ENCODE measurements at places on chromosomes 1 and 21.

DNA sequence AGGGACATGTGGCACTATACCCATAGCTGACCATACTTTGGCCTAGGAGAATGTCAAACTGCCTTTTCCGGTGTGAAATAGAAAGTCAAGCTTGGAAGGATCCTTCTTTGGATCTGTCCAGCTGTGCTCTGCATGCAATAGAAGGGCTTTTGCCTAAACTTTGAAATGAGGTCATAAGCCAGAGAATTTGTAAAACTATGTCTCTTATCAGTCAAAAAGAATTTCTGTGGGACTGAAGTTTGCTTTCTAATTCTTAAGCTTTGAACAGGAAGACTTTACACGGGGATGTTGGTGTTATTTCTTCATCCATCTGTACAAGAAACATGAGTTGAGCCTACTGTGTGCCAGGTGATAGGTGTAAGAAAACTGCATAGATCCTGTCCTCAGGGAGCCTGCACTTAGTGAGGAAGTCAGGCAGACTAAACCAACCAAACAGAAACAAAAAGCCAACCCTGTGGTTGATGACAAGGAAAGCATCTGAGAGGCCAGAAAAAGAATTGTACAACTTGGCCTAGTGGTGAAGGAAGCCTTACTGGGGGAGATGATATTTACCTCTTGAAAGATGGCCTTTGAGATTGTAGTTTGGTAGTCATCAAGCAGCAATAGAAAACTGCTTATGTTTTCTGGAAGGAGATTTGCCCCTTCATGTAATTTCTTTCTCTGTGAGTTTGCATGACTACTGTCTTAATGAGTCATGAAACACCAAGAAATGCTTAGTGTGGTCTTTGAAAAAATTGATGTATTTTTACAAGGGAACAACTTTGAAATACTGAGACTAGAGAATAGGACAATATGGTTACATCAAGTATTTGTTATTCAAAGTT is 24.8 kb downstream of the TGFB2 start:
- DNase-seq = no peak

- no peak for DNase-seq
These were observed 6.2 kb downstream of the TNFRSF18 start for GRCh38 chr1:1199961-1200875.

DNA sequence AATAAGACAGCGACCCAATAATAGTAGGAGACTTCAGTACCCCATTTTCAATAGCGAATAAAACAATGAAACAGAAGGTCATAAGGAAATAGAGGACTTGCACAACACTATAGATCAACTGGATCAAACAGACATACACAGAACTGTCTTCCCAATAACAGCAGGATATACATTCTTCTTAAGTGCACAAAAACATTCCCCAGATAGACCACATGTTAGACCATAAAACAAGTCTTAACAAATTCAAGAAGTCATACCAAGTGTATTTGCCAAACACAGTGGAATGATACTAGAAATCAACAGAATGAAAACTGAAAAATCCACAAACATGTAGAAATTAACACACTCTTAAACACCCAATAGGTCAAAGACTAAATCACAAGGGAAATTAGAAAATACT is 78.0 kb downstream of the LBR start:
- DNase-seq = no peak

DNA sequence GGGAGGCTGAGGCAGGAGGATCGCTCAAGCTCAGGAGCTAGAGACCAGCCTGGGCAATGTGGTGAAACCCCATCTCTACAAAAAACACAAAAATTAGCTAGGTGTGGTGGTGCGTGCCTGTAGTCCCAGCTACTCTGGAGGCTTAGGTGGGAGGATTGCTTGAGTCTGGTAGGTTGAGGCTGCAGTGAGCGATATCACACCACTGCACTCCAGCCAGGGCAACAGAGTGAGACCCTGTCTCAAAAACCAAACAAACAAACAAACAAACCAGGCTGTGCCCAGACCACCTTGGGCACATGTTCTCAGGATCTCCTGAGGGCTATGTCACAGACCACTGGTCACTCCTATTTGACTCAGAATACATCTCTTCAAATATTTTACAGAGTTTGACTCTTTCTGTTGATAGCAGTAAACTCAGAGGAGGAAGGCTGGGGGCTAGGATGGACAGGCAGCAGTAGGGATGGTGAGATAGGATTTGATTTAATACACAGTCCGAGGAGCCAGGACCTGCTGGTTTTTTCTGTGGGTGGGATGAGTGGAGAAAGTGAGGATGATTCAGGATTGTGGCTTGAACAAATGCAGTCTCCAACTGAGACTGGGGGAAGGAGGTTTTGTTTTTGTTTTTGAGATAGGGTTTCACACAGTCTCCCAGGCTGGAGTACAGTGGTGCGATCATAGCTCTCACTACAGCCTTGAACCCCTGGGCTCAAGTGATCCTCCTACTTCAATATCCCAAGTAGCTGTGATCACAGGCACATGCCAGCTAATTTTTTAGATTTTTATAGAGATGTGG is 46.5 kb downstream of the OLFML3 start:
- DNase-seq = no peak

DNA sequence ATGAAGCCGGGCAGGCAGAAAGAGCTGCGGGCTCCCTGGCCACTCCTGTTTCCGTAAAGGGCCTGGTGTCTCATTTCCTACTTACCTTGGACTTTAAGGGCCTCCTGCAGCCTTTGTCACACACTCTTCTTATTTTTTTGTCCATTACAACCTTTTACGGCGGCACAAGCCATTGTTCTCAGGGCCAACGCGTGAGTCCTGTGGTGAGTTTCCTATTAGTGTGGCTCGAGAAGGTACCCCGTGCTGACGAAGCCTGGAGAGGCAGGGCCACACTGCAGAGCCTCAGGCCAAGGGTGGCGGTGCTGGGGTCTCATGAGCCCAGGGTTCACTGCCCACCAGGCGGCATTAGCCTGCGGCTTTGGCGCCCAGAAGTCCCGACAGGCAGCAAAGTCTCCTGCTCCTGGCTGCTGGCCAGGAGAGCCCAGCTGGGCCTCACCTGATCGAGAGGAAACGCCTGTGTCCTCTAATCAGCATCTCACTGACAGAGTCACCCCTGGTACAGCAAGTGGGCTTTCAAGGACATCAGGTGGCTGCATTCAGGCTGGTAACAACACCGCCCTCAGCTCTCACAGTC is 62.0 kb downstream of the SIK1 start:
- DNase-seq = no peak

DNA sequence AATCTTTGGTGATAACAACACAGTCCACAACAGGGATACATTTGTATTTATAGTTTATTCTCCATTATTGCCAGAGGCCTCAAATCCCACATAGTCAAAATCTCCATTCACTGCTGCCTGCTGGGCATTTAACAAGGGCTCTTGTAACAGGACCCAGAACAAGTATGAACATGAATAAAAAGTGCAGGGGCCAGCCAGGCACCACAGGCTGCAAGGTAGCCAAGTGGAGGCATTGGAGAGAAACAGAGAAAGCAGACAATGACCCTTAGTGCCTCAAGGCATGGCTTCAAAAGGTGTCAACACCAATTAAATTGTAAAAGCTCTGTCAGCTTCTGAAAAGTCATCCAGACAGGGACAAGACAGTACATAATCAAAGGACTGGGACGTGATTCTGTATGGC is 116.8 kb downstream of the ATP6V1G3 start:
- no peak for DNase-seq

- no peak for DNase-seq
These were observed 25.8 kb upstream of the THEM4 start for GRCh38 chr1:151935154-151935553.

DNA sequence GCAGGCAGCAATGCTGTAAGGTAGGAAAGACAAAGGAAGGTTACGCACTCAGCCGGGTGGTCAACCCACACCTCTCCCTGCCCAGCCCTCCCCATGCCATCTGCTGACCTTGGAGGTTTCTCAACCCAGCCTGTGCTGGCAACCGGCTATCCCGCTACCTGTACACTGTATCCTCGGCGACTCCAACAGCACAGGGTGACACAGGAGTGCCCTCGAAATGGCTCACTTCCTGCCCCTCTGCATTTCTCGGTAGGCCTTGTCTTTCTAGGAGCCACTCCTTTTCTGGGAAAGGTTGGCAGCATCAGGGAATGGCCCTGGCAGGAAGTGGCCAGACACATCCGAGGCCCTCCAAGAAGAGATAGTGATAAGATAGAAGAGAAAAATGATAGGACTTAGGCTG is 124.0 kb downstream of the PROX1 start:
- DNase-seq = no peak

- DNase-seq = no peak
These were observed 83.7 kb upstream of the IFFO2 start for GRCh38 chr1:19040010-19040680.

- DNase-seq = no peak
These were observed 13.1 kb downstream of the MPZL1 start for GRCh38 chr1:167734841-167735240.

DNA sequence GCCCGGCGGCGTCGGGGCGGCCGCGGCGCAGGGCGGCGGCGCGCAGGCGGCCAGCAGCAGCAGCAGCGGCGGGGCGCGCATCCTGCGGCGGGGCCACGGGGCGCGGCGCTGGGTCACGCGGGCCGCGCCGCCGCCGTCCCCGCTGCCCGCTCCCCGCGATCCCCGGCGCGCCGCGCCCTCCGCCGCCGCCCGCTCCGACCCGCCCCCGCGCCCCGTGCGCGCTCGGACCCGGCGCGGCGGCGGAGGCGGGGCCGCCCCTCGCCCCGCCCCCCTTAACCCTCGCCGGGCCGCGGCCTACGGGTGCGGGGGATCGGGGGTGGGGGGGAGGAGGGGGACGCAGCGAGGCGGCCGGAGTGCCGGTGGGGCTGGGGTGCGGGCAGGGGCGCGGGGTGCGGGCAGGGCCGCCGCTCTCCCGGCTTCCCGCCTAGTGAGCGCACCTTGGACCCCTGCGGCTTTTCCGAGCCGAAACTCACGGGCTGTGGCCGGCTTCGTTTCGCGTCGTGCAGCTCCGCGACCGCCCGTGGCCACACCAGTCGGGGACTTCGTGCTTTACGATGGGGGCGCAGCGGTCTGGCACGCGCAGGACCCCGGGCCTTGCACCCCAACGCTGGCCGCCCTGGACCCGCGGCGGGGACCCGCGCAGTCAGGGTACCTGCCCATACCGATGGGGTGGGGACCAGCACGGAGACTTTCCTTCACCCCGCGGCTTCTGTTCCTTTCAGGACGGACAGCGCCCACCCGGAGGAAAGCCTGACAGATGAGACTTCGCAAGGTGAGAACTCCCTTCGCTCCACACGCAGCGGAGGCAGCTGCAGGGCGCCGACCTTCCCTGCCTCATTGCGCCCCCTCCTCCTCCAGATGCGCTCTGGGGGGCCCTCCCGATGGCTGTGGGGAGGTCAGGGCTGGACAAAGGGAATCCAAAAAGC is at the start of gene FNDC10:
FNDC10 (minus strand) TSS at position 201 of the 926 bp plus-strand sequence; CDS start at position 81, 120 bp downstream.
- DNase-seq = no peak

DNA sequence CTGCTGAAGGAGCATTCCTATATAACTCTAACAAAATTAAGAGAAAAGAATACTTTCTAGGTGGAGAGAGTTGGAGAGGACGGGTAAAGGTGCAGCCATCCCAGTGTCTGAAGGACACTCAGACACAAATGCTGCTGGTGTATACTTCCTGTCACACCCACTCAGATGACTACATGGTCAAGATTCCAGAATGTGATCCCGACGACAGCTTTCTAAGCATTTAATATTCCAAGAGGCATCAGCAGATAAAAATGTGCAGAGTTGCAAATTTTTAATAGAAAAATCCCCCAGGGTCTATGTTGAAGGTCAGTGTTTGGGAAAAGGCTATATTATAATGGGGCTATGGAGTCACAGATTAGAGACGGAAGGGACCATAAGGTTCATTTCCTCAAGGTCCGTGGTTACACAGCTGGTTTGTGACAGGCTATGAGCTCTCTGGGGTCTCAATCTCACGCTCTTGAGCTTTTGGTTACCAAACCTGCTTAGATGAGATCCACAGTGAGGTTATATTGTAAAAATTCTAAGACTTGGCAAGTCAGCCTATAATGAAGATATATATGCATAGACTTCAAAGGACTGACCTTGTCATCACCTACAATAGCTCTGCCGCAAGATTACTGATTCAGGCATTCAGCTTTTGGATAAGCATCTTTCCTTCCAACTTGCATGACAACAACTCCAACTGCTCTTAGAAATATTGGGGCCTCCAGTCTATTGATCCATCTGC is 35.1 kb downstream of the ZNF281 start:
- no peak for DNase-seq

- DNase-seq = no peak
These were observed 146.9 kb downstream of the AJAP1 start for GRCh38 chr1:4801192-4801924.

DNA sequence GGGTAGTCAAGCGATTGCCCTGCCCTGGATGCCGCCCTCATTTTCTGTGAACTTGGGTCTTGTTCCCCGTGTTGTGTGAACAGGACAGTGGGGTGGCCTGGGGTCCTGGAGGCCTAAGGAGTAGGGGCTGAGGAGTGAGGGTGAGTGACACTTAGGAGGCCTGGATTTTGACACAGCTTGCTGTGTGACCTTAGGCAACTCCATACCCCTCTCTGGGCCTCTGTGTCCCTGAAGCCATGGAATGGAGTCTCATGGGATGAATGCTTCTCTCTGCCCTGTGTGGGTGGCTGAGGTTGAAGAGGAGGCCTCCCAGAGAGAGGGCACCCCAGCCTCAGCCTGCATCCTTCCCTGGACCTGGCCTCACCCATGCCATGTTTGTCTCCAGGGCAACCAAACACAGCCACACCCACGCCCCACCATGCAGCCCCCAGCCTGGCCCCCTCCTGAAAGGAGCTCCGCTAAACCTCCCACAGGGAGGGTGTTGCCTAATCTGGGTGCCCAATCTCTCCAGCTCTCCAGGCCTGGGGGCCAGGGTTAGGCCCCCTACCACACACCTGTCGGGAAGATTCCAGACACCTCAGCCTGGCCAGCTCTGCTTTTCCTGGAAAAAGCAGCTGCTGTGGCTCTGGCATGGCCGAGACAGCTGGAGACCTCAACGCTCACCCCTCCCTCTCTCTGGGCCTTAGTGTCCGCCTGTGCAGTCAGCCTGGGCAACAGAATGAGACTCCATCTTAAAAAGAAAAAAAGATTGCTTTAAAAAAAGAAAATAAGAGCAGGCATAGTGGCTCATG is 9.9 kb downstream of the MYOM3 start:
- no peak for DNase-seq

GRCh38 chr1:162072740-162073139 is 3.2 kb downstream of the NOS1AP start:
- no peak for DNase-seq

- DNase-seq = no peak
These were observed 132.6 kb downstream of the MRPS6 start for GRCh38 chr21:34205811-34206571.

DNA sequence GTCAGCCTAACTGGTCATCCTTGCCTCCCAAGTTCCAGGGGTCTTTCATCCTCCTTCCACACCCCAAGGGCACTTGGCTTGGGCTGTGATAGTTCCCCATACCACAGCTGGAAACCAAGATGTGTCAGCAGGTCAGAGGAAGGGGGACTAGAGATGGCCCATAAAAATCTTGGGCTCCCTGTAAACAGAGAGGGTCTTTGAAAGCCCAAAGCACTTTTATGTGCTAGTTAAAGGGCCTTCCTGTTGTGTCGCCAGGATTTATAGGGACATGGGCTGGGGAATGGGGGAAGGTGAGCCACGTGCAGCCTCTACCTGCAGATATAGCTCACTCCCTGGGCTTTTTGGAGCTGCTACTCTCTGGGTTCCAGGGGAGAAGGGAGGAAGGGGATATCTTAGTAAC is 11.9 kb upstream of the UBL4B start:
- no peak for DNase-seq

Data from CD4-positive, alpha-beta memory T cell (primary cell).